Glutamatergic neuron (in vitro differentiated cells): ENCODE measurements at places on chromosomes 5 and 9. TPM values are rescaled to one million over a fixed set of nuclear protein-coding genes. Genes with fewer than 3 reads are reported as not detected.

Gene C1QTNF3
- 9.0 TPM for total RNA-seq

Gene PCDH1
- 7.9 TPM for total RNA-seq

GRCh38 chr9:137311986-137312851 lies 10.1 kb upstream of the NRARP start:
- no peaks in the 10 kb centered on the region for H3K36me3 ChIP-seq
- H3K4me1 ChIP-seq: peaks cover 3% of the 10 kb centered on the region
- H3K4me3 ChIP-seq: no peak overlapping the region
- DNase-seq: no peak
- H3K27me3 ChIP-seq: no peaks in the 10 kb centered on the region
- H3K27ac ChIP-seq: no peak overlapping the region

DNA sequence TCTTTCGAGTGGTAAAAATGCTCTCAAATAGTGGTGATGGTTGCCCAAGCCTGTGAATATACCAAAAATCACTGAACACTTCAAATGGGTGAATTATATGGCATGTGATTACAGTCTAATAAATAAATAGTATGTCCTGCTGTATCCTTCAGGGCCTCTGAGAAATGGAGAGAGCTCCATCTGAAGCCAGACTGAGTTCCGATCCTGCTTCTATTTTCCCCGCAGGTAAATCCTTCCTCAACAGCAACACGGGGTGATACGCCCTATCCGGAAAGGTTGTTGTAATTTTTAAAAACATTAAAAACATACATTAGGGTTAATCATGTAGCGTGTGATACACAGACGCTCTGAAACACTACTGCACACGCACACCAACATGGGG lies 695 bp upstream of the SNAPC3 start:
- no peak for DNase-seq
- peaks cover 4% of the 10 kb centered on the region for H3K36me3 ChIP-seq
- peaks cover 2% of the 10 kb centered on the region for H3K27me3 ChIP-seq
- peaks cover 20% of the 10 kb centered on the region for H3K4me1 ChIP-seq

Gene SMAD5
- 36.9 TPM for total RNA-seq

DNA sequence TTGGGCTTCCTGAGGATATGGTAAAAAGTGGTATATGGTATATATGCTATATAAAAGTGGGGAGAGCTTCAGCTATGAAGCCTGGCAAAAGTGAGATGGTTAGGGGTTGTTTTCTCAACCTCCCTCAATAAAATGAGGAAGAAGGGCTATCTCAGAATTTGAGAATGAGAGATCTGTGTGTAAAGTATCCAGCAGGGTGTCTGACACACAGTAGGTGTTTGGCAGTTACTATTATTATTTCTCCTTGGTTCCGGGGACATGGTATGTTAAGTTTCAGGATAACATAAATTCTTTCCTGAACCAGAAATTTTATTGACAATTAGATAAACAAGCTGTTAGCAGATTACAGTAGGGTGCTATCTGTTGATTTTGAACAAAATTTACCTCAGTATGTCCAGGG lies 94.1 kb downstream of the DENND1A start:
- no peaks in the 10 kb centered on the region for H3K27me3 ChIP-seq
- H3K27ac ChIP-seq: no peak overlapping the region
- no peak for DNase-seq
- no peak overlapping the region for H3K4me3 ChIP-seq
- peaks cover 5% of the 10 kb centered on the region for H3K4me1 ChIP-seq

Gene SPTAN1
- total RNA-seq: 750 TPM

GRCh38 chr9:83066771-83067170 lies 3.8 kb upstream of the RASEF start:
- H3K27me3 ChIP-seq: no peaks in the 10 kb centered on the region
- no peaks in the 10 kb centered on the region for H3K4me1 ChIP-seq
- H3K27ac ChIP-seq: no peak overlapping the region
- no peaks in the 10 kb centered on the region for H3K36me3 ChIP-seq
- no peak for DNase-seq

Gene PCAT7
- total RNA-seq: 16.4 TPM

GRCh38 chr5:123093601-123094236 lies 4.7 kb downstream of the PRDM6 start:
- H3K4me3 ChIP-seq: peak overlapping the region; percentile 79
- H3K27me3 ChIP-seq: peaks cover 32% of the 10 kb centered on the region
- H3K36me3 ChIP-seq: no peaks in the 10 kb centered on the region
- peak overlapping the region; percentile 12 for H3K27ac ChIP-seq

GRCh38 chr5:9621379-9621903 lies 8.7 kb downstream of the TAS2R1 start:
- no peak overlapping the region for H3K27ac ChIP-seq
- DNase-seq: no peak
- peaks cover 11% of the 10 kb centered on the region for H3K4me1 ChIP-seq
- H3K27me3 ChIP-seq: peaks cover 1% of the 10 kb centered on the region

DNA sequence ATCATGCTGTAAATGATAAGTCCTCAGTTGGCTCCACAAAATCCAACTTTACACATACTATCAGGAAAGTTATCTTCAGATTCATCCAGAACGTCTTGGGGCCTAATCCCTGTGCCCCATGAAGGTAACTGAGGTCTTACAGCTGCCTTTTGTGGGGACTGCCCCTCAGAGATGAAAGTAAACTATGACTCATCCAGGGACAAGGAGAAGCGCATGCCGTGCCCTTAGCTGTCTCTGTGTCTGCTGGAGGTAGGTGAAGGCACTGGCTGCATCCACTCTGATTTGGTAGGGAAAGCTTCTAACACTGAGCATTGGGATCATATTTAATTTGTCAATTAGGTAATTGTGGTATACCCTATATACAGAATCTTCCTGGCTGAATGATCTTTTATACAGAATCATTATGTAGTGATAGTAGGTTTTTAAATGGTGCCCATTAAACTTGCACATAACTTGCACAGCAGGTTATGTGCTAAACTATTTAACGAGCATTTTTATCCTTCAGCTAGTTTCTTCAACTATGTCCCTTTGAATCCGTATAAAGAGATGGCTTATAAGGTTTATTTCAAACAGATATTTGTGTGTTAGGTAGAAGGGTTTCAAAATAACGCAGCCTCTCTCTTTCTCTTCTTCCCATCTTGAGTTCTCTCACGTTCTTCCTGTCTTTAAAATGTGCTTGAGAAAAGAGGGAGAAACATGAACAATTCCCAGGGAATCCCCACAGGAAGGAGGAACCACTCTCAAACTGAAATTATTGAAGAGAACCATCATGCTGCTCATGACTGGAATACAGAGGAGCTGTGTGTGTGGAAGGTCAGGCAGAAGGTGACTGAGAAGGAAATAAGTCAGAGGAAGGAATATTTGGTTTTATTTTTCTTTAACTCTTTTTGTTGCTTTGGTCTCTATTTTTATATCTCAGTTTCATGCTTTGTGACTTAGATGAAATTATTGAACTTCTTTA lies 250.9 kb downstream of the CD180 start:
- peaks cover 3% of the 10 kb centered on the region for H3K36me3 ChIP-seq
- H3K4me1 ChIP-seq: no peaks in the 10 kb centered on the region
- no peak overlapping the region for H3K27ac ChIP-seq
- H3K4me3 ChIP-seq: no peak overlapping the region
- no peaks in the 10 kb centered on the region for H3K27me3 ChIP-seq

DNA sequence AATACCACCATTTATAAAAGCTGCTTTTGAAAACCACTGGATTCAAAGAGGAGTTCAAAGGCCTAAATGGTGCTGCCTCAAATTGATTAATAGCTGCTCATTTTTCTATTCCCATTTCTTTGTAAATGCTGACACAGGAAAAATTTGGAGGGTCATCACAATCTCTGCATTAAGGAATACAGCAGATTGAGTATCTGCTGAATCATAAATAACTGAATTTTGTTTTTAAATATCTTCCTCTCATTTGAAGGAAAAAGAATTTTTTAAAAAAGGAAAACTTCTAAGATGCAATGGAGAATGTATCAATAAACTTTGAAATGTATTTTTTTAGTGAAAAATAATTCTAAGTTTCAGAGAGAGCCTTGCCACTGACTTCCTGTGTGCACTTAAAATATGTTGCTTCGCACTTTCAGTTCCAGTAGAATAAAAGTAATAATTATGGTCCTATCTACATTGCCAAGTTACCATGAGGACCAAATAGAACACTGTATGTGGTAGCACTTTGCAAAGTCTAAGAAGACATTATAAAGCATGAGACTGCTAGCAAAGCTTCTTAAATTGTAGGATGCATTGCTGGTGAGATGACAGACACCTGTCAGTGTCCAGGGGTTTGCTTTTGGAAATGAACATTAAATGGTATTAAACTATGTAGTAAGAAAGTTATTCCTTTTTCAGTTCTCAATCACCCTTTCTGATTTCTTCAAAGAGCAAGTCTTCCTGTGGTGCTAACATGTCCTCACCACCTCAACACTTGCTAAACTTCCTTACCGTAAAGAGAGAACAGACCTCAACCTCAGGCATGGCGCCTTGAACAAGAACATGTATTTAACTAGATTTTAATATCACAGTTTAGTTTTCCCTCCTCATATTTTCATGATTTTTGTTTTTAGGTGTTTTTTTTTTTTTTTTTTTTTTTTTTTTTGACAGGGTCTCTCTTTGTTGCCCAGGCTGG lies 555.1 kb downstream of the EBF1 start:
- peaks cover 1% of the 10 kb centered on the region for H3K27me3 ChIP-seq
- no peak overlapping the region for H3K27ac ChIP-seq
- H3K4me3 ChIP-seq: no peak overlapping the region
- no peak for DNase-seq
- no peaks in the 10 kb centered on the region for H3K4me1 ChIP-seq

DNA sequence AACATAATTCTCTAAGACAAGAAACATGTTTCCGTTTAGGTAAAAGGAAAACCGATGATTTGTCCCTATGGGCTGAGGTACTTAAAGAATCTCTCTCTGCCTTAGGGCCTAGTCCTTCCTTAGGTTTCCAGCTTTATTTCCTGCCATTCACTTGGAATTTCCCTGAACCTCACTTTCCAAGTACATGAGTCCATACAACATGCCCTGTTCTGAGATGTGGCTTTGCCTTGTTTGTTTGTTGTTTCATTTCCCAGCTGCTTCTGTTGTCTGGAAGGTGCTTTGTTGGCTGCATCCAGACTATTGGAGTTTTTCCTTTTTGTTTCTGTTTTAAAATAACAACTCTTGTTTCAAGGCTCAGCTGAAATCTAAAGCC lies 95.2 kb downstream of the ALDH1A1 start:
- no peaks in the 10 kb centered on the region for H3K36me3 ChIP-seq
- H3K27ac ChIP-seq: no peak overlapping the region
- no peaks in the 10 kb centered on the region for H3K27me3 ChIP-seq
- no peak for DNase-seq
- peaks cover 8% of the 10 kb centered on the region for H3K4me1 ChIP-seq

Gene TMEM252
- not detected for total RNA-seq

Gene NFIB
- total RNA-seq: 1.5 TPM

Gene SLC36A3
- total RNA-seq: not detected

GRCh38 chr5:153030755-153031725 lies 459.4 kb upstream of the GRIA1 start:
- H3K27ac ChIP-seq: no peak overlapping the region
- no peak for DNase-seq
- no peak overlapping the region for H3K4me3 ChIP-seq
- peaks cover 6% of the 10 kb centered on the region for H3K36me3 ChIP-seq
- H3K27me3 ChIP-seq: no peaks in the 10 kb centered on the region

DNA sequence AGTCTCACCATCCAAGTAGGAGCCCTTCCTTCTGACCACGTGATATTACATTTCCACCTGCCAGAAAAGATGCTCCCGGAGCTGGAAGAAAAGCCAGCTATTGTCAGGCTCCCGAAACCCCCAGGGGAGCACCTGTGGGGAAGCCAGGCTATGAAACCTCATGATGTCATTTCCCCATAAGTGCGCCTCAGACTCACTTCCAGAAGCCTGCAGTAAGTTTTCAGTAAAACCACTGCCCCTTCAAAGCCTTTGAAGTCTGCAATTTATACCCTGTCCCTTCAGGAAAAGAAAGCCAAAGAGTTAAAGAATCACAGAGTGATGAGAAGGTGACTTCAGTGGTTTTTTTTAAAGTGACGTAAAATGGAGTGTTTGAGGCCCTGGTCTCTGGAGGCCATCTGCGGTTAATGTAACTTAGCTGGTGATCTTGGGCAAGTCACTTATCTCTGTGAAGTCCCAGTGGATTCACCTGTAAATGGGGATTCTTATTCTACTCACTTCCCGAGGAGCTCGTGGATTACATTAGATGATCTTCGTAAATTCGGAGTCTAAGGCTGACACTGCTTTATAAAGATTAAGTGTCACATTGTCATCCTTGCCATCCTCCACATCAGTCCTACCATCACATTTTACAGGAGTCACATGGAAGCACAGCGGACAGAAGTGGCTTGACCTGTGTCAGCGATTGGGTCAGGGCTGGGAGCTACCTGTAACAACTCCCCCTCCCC lies 2.6 kb upstream of the SEMA6A start:
- peaks cover 4% of the 10 kb centered on the region for H3K36me3 ChIP-seq
- no peak for DNase-seq
- H3K4me3 ChIP-seq: peak overlapping the region; percentile 45
- H3K27ac ChIP-seq: no peak overlapping the region

- H3K4me1 ChIP-seq: peaks cover 19% of the 10 kb centered on the region
- no peak for DNase-seq
- no peak overlapping the region for H3K27ac ChIP-seq
- peaks cover 7% of the 10 kb centered on the region for H3K27me3 ChIP-seq
Observed at GRCh38 chr5:136135536-136135935, 2.9 kb downstream of the SMAD5 start.

- no peaks in the 10 kb centered on the region for H3K36me3 ChIP-seq
- no peak overlapping the region for H3K27ac ChIP-seq
- no peak for DNase-seq
- H3K27me3 ChIP-seq: peaks cover 6% of the 10 kb centered on the region
- no peak overlapping the region for H3K4me3 ChIP-seq
Observed at GRCh38 chr5:11878814-11879213, 25.4 kb downstream of the CTNND2 start.

Gene PCA3
- not detected for total RNA-seq

Gene ZNF608
- total RNA-seq: 161 TPM

Gene SHISAL2B
- not detected for total RNA-seq

- no peaks in the 10 kb centered on the region for H3K4me1 ChIP-seq
- H3K36me3 ChIP-seq: no peaks in the 10 kb centered on the region
- peaks cover 5% of the 10 kb centered on the region for H3K27me3 ChIP-seq
- no peak overlapping the region for H3K27ac ChIP-seq
Observed at GRCh38 chr9:69569738-69570451, 102.3 kb downstream of the APBA1 start.

Gene MLANA
- not detected for total RNA-seq

DNA sequence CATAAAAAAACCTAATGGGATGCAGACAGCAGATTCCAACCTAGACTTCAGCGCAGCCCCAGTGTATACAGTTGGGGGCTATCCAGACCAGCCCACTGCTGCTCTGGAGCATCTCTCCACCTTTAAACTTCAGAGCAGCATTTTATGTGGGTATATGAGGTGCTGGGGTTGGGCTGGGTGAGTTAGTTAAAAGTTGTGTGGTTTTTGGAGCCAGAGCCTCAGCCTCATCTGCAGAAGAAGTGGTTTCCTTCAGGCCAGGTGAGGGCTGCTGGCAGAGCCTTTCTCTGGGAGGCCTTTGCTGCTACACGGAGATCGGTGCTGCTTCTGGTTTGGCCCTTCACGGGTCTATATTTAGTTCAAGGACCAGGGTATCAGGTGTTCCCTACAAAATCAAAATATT lies 228.3 kb downstream of the PDZD2 start:
- H3K27me3 ChIP-seq: peaks cover 3% of the 10 kb centered on the region
- no peak overlapping the region for H3K4me3 ChIP-seq
- no peaks in the 10 kb centered on the region for H3K36me3 ChIP-seq
- H3K4me1 ChIP-seq: peaks cover 9% of the 10 kb centered on the region

GRCh38 chr9:71223953-71224538 lies 102.6 kb upstream of the TRPM3 start:
- H3K36me3 ChIP-seq: no peaks in the 10 kb centered on the region
- no peaks in the 10 kb centered on the region for H3K27me3 ChIP-seq
- DNase-seq: no peak
- H3K4me3 ChIP-seq: no peak overlapping the region
- H3K27ac ChIP-seq: no peak overlapping the region
- peaks cover 4% of the 10 kb centered on the region for H3K4me1 ChIP-seq
